ENCODE measurements at places on chromosomes 2 and 18. TPM values are rescaled to one million over a fixed set of nuclear protein-coding genes. Genes with fewer than 3 reads are reported as not detected.

Gene DUSP28
- 4.7 TPM for total RNA-seq

Gene DSG1
- total RNA-seq = not detected

Gene SCYGR5
- not detected for total RNA-seq

Gene SOWAHC
- 24.1 TPM for total RNA-seq

Gene HOXD3
- 0.99 TPM for total RNA-seq

Gene ACSL3
- 53.7 TPM for total RNA-seq

Gene B3GNT7
- 7.0 TPM for total RNA-seq

Gene SIX3
- 0.19 TPM for total RNA-seq

Gene CRACDL
- 1.7 TPM for total RNA-seq

Gene GPR45
- not detected for total RNA-seq

Gene GAL3ST2
- total RNA-seq = 2.7 TPM

Gene NYAP2
- not detected for total RNA-seq

Gene UBXN4
- total RNA-seq = 49.5 TPM

Gene CHMP3
- total RNA-seq = 169 TPM

Gene GRP
- total RNA-seq = 1.5 TPM

Gene MOGAT1
- total RNA-seq = not detected

Gene ACYP2
- 28.7 TPM for total RNA-seq

Gene FBXO48
- total RNA-seq = 0.33 TPM

Gene ITGB6
- not detected for total RNA-seq

Gene DHRS9
- 0.75 TPM for total RNA-seq

Gene DAW1
- total RNA-seq = not detected

Gene DCC
- total RNA-seq = 0.83 TPM

Gene KCTD1
- 10.8 TPM for total RNA-seq

Gene APOB
- 1.7 TPM for total RNA-seq

Gene KATNAL2
- 0.50 TPM for total RNA-seq

Gene ZNF236
- 10.1 TPM for total RNA-seq

Gene DUSP2
- total RNA-seq = 2.2 TPM

Gene FOXI3
- not detected for total RNA-seq

Gene KCNJ3
- 5.2 TPM for total RNA-seq

Gene UPP2
- not detected for total RNA-seq

Gene HMSD
- total RNA-seq = not detected

Gene CYP27A1
- total RNA-seq = 26.3 TPM

Gene SLC9A4
- not detected for total RNA-seq

Data from esophagus muscularis mucosa (tissue), 4 donors.